GM20000 (cell line): ENCODE measurements at places on chromosomes 1 and 21.

- no peak for DNase-seq
These were observed 58.5 kb upstream of the IVNS1ABP start for GRCh38 chr1:185375583-185375982.

GRCh38 chr1:225642177-225642576, 10.7 kb downstream of the ENAH start:
- no peak for DNase-seq

GRCh38 chr1:166036092-166036491, 130.7 kb downstream of the FAM78B start:
- no peak for DNase-seq

GRCh38 chr1:205613854-205614412, 17.9 kb downstream of the ELK4 start:
- DNase-seq: no peak

DNA sequence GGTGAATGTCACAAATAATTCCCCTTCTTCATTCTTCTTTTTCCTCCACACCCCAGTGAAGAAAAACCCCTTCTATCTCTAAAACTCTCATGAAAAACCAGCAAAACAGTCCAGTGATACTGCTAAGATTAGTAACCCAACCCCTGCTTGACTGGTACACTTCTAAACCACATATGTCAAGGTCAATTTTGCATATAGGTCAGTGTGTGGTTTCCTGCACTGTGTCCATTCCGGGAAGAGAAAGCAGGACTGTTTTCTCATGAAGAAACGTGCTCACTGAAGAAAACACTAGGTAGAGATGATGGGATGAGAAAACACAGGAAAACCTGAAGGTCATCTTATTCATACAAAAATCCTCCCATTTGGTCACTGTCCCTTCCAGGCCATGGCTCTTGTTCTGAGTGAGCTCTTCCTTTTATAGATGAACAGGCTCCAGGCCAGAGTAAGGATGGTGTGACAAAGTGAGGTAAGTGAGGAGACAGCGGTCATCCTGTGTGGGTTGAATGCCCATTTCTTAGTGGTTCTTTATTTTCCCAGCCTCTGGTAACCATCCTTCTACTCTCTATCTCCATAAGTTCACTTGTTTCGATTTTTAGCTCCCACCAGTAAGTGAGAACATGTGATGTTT, 122.7 kb downstream of the FASLG start:
- no peak for DNase-seq

GRCh38 chr1:17523321-17524041, 16.0 kb upstream of the ARHGEF10L start:
- DNase-seq: no peak

DNA sequence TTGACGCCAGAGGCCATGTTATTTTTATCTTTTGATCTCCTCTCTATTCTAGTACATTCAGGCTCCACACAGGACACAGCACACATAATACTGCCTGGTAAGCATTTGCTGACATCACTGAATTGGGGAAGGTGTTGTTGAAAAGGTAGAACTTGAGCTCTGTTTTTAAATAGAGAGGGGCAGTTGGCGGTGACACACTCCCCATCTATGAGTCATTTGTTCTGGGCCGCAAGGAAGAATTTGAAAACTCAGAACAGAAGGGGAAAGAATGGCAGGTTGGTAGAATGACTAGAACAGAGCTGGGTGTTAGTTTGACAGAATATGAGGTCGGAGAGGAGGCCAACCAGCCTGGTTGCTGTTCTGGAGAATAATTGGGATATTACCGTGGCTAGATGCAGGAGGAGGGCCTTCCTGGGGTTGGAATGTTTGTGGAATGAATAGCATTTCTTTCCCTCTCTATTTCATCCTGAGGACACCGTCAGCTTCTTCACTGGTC, 52.1 kb upstream of the ERRFI1 start:
- no peak for DNase-seq

DNA sequence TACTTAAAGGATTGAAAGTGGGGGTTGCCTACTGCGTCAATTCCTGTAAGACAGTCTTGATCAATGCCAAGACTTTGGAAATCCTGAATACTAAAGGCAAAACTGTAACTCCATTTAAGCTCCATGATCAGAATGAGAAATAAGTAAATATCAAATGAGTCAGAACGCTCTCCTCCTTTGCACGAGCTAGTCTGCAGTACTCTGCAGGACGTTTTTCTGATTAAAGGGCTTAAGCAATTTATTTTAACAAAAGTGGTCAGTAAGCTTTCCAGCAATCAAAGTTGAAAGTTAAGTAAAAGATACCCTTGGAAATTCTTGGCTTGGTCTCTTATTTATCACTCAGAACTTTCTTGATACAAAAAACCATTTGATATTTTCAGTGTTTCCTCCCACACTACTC, 35.7 kb upstream of the ARHGAP29 start:
- DNase-seq: no peak

- DNase-seq: no peak
These were observed 639 bp upstream of the IPO9 start for GRCh38 chr1:201828217-201828819.

DNA sequence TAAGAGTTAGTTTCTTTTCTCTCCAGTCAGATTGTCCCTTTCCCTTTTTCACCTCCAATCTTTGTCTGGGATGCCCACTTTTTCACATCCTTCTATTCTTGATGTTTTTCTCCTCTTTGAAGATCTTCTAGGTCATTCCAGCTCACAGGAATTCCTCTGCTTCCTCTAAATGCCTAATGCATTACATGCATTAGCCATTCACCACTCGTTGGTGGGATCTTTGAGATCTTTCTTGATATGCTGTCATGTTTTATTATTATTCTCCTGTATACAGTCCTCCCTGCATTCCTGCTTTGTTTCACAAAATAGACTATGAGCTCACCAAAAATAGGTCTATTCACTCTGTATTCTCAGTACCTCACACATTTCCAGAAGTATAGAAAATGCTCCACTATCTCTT, 129.0 kb downstream of the LYPLAL1 start:
- DNase-seq: no peak

- no peak for DNase-seq
These were observed 34.1 kb upstream of the CNTN2 start for GRCh38 chr1:205008896-205009295.

DNA sequence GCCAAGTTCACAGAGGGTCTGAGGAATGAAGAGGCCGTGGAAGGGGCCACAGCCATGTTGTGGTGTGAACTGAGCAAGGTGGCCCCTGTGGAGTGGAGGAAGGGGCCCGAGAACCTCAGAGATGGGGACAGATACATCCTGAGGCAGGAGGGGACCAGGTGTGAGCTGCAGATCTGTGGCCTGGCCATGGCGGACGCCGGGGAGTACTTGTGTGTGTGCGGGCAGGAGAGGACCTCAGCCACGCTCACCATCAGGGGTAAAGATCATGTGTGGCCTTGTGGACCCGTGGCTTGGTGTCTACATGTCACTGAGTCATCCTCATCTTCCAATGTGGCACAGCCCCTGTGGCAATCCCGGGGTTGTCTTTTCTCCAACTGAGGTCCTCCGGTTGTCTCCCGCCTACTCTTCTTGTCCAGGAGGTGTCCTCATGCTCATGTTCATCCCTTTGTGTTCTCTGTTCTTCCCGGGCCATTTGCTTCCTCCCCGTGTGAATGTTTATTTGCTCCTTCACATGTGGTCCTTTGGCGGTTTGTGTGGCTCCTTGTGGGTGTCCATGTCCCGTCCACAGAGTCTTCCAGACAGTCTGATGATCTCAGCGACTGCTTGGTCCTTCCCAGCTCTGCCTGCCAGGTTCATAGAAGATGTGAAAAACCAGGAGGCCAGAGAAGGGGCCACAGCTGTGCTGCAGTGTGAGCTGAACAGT, 84.2 kb downstream of the OBSCN start:
- DNase-seq: no peak

- no peak for DNase-seq
These were observed 831 bp upstream of the KRTAP10-2 start for GRCh38 chr21:44552136-44552535.

GRCh38 chr1:62384276-62385005, 52.4 kb upstream of the USP1 start:
- no peak for DNase-seq

- no peak for DNase-seq
These were observed 23.2 kb upstream of the CNIH3 start for GRCh38 chr1:224592636-224593582.

GRCh38 chr1:216670118-216670883, 52.9 kb downstream of the ESRRG start:
- DNase-seq: no peak

DNA sequence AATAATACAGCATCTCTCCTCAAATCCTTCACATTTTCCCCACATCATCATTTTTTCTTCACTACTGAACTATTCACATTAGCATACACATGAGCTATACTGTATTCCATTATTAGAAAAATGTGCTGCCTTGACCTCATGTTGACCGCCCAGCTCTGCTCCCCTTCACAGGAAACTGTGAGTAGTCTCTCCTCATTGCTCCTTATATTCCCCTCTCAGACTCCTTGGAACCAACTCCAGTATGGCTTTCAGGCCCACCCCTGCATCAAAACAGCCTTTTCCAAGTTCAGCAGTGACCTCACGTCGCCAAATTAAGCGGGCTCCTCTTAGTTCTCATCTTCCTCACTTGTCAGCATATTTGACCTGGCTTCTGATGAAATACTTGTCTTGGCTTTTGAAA, 59.2 kb upstream of the SPAG17 start:
- no peak for DNase-seq

- DNase-seq: peak; percentile 81
These were observed 8.7 kb upstream of the UMODL1 start for GRCh38 chr21:42062236-42063022.

DNA sequence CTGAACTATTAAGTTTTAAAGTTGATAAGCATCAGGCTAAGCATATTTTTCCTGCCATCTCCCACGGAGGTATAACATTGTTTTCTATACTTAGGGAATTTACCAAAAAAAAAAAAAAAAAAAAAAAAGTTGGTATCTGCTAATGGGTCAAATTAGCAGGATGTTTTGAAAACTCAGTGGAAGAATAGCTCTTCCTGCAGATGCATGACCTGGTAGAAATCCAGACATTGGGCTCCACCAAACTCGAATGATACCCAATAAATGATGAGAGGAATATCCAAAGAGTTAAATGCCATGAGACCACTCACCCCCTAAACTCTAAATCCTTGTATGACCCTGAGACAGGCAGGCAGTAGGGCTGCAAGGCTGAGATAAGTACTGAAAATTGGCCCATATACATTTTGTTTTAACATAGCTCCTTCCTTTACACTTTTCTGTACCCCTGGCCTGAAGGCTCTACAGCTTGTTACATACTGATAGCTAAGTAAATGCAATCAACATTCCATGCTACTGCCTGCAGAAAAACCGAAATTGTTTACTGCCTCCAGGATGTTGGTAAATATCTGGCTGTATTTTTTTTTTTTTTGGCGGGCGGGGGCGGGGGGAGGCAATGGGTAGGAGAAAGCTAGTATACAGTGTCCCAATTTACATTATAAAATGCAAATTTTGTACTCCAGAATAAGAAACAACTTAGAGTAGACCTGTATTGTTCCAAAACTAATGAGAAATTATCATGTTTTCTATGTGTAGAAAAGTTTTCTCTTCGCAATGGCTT, 57.6 kb downstream of the NFIA start:
- no peak for DNase-seq

- no peak for DNase-seq
These were observed 263.3 kb downstream of the MRPL39 start for GRCh38 chr21:25343774-25344545.

DNA sequence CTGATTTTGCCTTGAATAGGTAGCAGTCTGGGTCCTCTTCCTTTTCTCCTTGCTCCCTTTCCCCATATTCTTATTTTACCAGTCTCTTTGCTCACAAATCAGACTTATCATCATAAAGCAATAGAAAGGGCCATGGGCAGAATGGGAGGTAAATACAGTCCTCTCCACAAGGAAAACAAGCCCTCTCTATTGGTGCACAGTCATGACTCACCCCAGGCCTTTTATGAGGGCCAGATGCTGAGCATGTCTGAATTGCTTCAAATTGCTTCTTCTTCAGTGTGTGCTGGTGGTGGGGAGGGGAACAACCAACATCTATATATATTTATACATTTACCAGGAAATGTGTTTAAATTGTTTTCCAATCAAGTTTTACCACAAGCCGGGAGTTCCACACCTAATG, 75.2 kb downstream of the GFI1 start:
- no peak for DNase-seq

DNA sequence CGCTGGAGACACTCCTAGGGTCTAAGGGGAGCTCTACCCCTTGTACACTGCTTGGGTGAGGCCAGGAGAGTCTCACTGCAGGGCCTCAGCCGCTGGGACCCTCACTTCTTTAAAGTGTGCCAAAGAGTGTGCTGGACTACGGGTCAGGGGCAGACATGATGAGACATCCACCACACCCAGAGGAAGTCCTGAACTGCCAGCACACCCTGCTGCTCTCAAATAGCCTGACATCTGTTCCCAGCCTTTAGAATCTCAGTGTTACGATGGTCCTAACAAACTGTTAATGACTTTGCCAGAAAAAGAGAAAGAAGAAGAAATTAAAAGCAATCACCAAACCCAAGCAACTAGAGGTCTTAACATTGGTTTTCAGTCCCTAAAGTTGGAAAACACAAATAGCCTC, 49.0 kb downstream of the MRPL37 start:
- DNase-seq: no peak

DNA sequence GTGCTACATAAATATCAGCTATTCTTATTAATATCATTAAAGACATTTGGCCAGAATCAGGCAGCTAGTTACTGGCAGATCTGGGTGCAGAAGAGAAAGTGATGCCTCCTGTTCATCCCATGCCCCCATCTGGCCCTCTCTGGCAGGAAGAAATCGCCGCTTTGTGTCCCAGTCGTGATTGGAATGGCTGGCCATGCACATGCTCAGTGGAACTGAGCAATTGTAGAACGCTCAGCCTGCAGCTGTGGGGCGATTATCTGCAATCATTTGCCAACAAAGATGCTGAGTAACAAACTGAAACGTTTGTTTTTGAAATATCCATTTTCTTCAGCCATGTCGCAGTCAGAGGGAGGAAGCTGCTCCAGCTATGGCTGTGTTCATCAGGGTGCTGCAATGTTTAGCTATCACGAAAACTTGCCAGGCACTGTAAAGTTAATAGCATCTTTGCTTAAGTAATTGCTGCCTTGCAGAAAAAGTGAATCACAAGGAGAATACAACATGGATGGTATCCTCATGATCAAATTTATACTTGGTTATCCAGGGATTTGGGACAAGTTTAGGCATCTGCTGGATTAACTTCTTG, 36.5 kb downstream of the NGF start:
- DNase-seq: no peak

DNA sequence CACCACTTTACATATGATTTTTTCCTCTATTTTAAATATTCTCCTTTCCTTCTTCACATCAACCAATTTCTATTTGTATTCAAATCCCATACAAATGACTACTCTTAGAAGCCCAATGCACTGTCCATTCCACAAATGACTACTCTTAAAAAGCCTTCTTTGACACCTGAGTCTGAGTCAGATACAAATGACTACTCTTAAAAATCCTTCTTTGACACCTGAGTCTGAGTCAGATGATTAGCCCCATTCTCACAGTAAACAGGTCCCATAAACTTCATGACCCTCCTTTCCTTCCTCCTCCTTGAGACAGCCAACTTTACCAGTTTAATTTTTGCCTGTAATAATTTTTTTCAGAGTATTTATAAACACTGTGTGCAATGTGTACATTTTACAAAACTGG, 231.3 kb upstream of the USP25 start:
- DNase-seq: no peak

GRCh38 chr1:56509713-56510641, 69.4 kb downstream of the PLPP3 start:
- DNase-seq: no peak

GRCh38 chr1:153343811-153344717, 4.6 kb downstream of the PGLYRP4 start:
- DNase-seq: peak; percentile 10
